Inflammatory macrophage (primary cell): ENCODE measurements at places on chromosomes 11 and 22.

DNA sequence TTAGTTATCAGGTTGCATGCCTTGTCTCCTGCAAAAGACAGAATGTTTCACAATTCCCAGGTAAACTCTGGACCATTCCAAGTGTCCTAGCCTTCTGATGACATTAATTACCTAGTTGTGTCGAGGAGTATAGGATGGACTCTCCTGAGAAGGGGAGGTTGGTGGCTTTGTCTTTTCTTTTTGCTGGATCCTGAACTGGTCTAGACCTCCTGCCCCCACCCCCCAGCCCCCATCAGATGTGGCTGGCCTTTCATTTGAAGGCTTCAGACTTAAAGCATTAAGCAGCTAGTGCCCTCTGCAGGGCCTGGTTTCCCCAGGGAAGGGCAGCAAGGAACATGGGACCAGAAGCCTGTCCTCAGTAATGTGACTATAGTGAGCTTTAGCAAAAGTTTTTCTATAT, 9.7 kb downstream of the MCAM start:
- DNase-seq: no peak

- no peak for DNase-seq
These were observed 9.4 kb downstream of the EHD1 start for GRCh38 chr11:64868904-64869570.

GRCh38 chr11:120707098-120707497, 195.6 kb downstream of the GRIK4 start:
- no peak for DNase-seq

DNA sequence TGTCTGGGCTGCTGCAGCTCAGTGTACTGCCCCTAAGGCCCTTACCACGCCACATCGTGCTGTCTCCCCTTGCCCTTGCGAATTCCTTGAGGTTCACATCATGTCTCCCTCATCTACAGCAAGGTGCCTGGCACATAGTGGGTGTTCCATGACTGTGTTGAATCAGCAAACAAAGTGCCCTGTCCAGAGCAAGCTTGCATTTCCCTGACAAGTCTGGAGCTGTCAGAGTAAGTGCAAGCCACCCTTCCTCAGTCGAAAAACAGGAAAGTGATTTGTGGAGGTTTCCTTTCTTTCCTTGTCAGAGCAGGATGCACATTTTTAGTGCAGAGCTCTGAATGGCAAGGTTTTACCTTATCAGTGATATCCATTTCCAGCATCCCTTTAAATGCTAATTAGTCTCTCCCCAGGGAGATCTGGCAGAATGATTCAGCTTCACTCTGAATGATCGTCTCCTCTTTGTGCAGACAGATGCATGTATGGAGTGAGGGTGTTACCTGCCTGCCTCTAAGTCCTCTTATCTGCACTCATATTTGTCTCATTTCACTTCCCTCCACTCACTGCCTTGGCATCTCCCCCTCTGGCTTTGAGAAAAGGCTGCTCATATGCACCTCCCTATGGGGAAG, 331.2 kb downstream of the TMEM135 start:
- DNase-seq: no peak

DNA sequence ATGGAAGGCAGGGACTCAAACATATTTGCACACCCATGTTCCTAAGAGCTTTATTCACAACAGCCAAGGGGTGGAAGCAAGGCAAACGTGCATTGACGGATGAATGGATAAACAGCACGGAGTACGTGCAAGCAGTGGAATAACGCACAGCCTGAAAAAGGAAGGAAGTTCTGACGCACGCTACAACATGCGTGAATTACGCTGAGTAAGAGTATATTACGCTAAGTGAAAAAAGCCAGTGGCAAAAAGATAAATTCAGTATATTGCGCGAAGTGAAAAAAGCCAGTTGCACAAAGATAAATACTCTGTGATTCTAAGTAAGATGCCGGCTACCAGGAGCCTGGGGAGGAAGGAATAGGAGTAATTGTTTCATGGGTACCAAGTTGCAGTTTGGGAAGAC, 19.5 kb downstream of the PHF21B start:
- no peak for DNase-seq

DNA sequence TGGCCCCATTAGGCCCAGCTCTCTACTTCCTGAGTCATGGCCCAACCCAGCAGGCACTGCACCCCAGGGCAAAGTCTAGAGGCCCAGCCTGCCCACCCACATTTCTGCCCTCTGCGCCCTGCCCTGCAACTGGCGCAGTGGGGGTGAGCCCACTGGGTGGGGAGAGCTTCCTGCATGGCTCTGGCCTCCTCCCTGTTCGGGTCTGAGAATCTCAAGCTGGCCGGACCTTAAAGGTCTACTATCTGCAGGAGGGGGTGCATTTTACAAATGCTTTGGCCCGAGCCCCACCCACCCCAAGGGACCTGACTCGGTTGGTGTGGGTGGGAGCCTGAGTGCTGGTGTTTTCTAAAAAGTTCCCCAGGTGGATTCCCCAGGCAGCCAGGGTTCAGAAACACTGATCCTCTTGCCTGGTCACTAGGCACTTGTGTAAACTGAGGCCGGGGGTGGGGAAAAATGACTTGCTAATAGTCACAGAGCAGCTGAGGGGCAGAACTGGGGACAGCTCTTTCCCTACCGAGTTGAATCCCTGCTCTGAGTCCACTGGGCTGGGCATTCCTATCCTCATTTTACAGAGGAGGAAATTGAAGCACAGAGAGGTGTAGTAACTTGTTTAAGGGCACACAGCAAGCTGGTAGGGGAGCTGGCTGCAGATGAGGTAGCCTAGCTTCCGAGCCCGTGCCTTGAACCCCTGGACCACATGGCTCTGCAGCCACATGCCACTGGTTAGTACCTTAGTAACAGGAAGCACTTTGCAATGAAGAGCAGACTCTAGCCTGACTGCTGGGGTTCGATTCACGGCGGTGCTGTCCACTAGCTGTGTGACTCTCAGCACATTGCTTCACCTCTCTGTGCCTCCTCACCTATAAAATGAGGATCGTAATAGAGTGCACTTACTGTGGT, 36.3 kb downstream of the CD82 start:
- no peak for DNase-seq

DNA sequence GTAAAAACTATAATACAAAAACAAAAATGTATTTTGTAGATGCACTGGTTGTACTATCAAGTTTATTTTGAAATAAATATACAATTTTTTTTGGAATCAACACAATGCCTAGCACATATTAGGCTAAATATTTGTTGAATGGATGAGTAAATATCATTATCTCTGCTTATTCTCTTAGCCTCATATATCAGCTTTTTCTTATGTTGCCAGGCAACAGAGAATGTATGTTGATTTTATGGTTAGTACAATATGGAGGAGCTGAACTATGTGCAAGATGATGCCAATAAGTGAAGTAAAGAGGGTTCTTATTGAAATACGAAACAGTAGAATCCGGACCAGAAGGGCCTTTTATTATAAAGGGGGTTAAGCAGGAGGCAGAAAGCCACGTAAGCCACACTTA, 94.9 kb downstream of the FAR1 start:
- DNase-seq: no peak

- DNase-seq: peak; percentile 19
These were observed 5.4 kb downstream of the DAGLA start for GRCh38 chr11:61685617-61685967.

GRCh38 chr11:124798991-124799347, 1.2 kb downstream of the MSANTD2 start:
- DNase-seq: no peak

GRCh38 chr11:10641177-10641911, 52.2 kb downstream of the IRAG1 start:
- peak; percentile 67 for DNase-seq

DNA sequence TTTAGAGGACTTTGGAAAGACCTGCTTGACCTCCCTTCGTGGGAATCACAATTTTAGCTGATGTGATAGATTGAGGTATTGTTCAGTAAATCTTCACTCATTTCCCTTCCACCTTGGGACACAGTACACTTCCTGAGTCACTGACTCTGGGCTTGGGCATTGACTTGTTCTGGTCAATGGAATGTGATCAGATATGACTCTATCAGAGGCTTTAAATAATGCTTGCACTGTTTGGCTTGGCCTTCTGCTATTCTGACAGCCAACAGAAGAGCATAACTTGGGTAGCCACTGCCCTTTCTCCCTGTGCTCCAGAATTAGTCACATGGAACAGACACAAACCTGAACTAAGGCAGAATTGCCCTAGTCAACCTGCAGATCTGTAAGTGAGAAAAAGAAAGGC, 12.5 kb downstream of the PRR5L start:
- no peak for DNase-seq

GRCh38 chr11:19552656-19553260, 159.9 kb upstream of the NAV2 start:
- no peak for DNase-seq

- peak; percentile 52 for DNase-seq
These were observed 740 bp upstream of the TRMT2A start for GRCh38 chr22:20117633-20118299.
